ENCODE measurements at places on chromosomes 5 and 9. TPM values are rescaled to one million over a fixed set of nuclear protein-coding genes. Genes with fewer than 3 reads are reported as not detected.

Gene TCF7
- 0.81 TPM for total RNA-seq

Gene EPB41L4A
- total RNA-seq = under 0.01 TPM

Gene WNK2
- total RNA-seq = under 0.01 TPM

Gene NMUR2
- not detected for total RNA-seq

Gene TPM2
- 5.7 TPM for total RNA-seq

Gene GRK6
- total RNA-seq = 98.0 TPM

Gene WNT8A
- total RNA-seq = 1.1 TPM

Gene TAF1L
- total RNA-seq = under 0.01 TPM

Gene ITK
- 0.27 TPM for total RNA-seq

Gene LEAP2
- 0.81 TPM for total RNA-seq

Gene GZMA
- not detected for total RNA-seq

Gene TEK
- total RNA-seq = 1.6 TPM

Gene PRR16
- 0.81 TPM for total RNA-seq

Gene FRMD3
- 0.27 TPM for total RNA-seq

Gene CCDC192
- not detected for total RNA-seq

Gene BTNL8
- total RNA-seq = under 0.01 TPM

Gene SPATA6L
- not detected for total RNA-seq

Gene WHRN
- total RNA-seq = 5.4 TPM

Gene PCDHA1
- total RNA-seq = not detected

Gene ZNF366
- total RNA-seq = under 0.01 TPM

Gene LHX3
- total RNA-seq = 0.27 TPM

Gene TARS1
- 32.9 TPM for total RNA-seq

Gene MARVELD2
- 0.27 TPM for total RNA-seq

Gene ZBTB43
- total RNA-seq = 8.6 TPM

Gene TMEM38B
- total RNA-seq = 18.3 TPM

Gene CDKN2A
- 0.27 TPM for total RNA-seq

Gene COL23A1
- total RNA-seq = 0.27 TPM

Gene C9orf50
- not detected for total RNA-seq

Gene ZNF300
- 3.0 TPM for total RNA-seq

Gene TRIO
- 69.2 TPM for total RNA-seq

Gene HAPLN1
- total RNA-seq = not detected

Gene NEK6
- 22.6 TPM for total RNA-seq

Gene KIAA1958
- 5.7 TPM for total RNA-seq

Gene CCDC171
- total RNA-seq = 12.4 TPM

Gene MCTP1
- total RNA-seq = 16.7 TPM

Gene CDKN2B-AS1
- not detected for total RNA-seq

Gene CTNND2
- total RNA-seq = not detected

Gene FOXD4L5
- under 0.01 TPM for total RNA-seq

Gene FGFR4
- total RNA-seq = 0.54 TPM

Gene CDH6
- under 0.01 TPM for total RNA-seq

Gene TLR4
- total RNA-seq = 2.2 TPM

Gene ABITRAM
- 4.8 TPM for total RNA-seq

Gene EMB
- total RNA-seq = 32.0 TPM

Gene PCDHGA12
- 2.2 TPM for total RNA-seq

Gene PKD2L2
- under 0.01 TPM for total RNA-seq

Gene HAVCR2
- total RNA-seq = 5.9 TPM

Gene PCAT7
- total RNA-seq = under 0.01 TPM

Gene SLC36A2
- under 0.01 TPM for total RNA-seq

Gene FGD3
- total RNA-seq = 59.8 TPM

Gene ABO
- total RNA-seq = 26.7 TPM

Measured in hematopoietic multipotent progenitor cell (in vitro differentiated cells).